GM10248 (cell line): ENCODE measurements at places on chromosomes 12 and 14.

- DNase-seq = no peak
Observed at GRCh38 chr14:63091394-63091996, 46.2 kb upstream of the KCNH5 start.

DNA sequence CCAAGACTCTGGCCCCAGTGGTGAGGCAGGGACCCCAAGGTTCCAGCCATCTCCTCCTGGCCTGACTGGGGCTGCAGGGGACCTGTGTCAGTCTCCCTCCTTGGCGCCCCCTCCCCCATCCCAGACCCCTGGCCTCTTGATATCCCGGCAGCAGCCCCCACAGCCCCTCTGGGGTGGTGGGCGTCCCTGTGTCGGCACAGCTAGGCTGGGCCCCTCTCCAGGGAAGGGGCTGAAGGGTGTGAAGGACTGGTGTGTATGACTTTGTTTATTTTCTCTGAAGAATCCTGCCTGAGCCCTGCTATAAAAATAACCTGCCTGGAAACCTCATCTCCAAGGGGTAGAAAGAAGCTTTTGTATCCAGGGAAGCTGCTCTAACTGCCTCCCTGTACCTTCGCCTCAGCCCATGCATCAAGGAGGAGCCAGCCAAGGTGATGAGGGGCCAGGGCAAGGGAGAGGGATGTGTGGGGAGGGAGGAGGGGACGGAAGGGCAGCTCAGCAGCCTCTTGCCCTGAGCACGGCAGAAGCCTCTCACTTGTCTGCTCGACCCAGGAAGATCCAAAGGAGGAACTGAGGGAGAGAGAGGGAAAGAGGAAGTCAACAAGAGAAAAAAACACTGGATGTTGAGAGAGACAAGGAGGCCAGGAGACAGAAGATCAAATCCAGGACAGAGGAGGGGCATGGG lies 25.4 kb upstream of the COL2A1 start:
- no peak for DNase-seq

DNA sequence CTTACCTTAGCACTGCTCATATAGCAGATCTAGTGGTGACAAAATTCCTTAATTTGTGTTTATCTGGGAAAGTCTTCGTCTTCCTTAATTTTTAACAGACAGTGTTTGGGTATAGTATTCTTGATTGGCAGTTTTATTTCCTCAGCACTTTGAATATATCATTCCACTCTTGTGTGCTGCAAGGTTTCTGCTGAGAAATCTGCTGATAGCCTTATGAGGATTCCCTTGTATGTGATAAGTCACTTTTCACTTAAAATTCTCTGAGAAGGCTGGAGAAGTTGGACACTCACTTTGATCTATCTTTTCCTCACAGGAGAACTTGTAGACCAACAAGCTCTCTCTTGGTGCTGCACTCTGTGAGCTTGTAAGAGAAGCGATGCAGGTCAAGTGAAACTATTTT lies 306.1 kb upstream of the RTL1 start:
- DNase-seq = no peak

- DNase-seq = no peak
Observed at GRCh38 chr14:71526388-71526787, 405.8 kb upstream of the RGS6 start.

DNA sequence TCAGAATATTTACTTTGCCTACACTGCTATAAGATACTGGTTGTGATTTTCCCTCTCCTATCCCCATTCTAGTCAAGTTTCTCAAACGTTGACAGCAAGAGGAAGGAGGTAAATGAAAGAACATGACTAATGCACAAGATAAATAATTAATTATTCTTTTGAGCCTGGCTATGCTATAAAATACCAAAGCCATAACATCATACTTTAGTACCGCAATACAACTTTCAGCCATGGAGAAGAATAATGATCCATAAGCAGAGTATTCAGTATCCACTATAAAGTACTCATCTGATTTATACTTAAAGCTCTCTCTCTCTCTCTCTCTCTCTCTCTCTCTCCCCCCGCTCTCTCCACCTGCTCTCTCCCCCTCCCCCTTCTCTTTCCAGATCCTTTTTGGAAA lies 41.3 kb downstream of the TDG start:
- no peak for DNase-seq

DNA sequence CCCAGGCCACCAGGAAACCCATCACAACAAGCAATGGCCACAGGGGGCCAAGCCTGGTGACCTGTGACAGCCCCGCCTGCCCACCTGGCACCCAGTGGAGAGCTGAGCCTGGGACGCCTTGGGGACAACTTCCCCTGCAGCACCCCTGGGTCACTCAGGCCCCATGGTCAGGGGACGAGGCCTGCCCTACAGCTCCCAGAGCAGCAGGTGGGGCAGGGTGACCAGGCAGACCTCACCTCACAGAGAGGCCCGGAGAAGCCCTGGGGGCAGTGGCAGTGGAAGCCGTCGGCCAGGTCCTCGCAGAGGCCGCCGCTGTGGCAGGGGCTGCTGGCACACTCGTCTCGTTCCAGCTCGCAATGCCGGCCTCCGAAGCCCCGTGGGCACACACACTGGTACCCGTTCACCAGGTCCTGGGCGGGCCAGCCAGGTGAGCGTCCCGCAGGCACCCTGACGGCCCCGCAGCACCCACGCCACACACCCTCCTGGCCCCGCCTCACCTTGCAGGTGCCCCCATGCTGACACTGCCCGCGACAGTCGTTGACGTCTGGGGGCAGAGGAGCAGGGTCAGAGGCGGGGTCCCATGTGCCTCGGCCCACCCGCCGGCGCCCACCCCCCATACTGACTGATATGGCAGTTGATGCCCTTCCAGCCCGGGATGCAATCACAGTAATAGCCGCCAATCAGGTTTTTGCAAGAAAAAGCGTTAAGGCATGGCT lies 18.1 kb downstream of the JAG2 start:
- DNase-seq = no peak
